ENCODE measurements at places on chromosomes 7 and 10.

DNA sequence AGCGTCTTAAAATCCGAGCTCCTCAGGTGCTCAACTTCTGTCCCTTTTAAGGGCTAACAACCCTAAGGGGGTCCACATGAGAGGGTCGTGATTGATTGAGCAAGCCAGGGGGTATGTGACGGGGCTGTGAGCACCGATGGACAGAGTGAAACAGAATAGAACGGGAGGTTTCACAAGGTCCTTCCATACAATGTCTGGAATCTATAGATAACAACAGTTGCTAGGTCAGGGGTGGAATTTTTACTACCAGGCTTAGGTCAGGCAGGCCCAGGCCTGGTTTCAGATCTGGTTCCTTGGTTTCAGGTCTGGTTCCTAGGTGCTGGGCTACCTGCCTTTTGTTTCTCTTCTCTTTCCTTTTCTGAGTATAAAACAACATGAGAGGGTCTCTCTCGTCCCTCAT is 80.9 kb downstream of the PTN start:
- no peak for DNase-seq

DNA sequence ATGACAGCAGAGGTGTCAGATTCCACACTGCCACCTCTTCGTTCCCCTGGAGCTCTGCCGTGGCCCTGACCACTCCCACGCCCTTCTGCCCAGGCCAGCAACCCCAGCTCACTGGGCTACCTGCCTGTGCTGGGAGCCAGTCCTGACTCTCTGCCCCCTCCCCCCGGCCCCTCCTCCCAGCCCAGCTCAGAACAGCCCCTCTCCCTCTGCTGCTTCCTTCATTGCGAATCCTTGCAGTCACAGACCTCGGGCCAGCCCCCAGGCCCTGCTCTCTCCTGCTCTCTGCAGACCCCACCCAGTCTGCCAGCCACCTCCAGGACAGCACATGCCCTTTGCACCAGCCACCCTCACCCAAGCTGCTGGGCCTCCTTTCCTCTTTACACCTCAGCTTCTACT is 60.4 kb downstream of the TCERG1L start:
- DNase-seq, result no peak

DNA sequence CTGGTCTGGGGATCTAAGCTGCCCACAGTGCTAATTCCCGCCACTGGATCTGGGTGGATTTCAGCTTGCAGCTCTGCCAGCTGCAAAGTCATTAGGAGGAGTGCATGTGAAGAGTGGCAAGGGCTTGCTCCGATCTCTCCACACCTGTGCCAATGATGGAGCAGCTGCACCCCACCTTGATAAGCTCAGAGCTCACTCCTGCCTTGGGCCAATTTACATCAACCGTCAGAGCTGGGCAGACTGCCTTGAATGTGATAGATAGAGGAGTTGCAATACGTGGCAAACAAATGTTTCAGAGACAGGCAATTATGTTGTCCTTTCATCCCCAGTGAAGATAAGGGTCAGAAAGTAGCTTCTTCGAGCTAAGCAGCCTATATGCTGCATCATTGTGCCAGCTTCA is 379.9 kb downstream of the SH2D4B start:
- DNase-seq, result no peak

GRCh38 chr10:4775808-4776207 is 50.2 kb upstream of the AKR1E2 start:
- no peak for DNase-seq

DNA sequence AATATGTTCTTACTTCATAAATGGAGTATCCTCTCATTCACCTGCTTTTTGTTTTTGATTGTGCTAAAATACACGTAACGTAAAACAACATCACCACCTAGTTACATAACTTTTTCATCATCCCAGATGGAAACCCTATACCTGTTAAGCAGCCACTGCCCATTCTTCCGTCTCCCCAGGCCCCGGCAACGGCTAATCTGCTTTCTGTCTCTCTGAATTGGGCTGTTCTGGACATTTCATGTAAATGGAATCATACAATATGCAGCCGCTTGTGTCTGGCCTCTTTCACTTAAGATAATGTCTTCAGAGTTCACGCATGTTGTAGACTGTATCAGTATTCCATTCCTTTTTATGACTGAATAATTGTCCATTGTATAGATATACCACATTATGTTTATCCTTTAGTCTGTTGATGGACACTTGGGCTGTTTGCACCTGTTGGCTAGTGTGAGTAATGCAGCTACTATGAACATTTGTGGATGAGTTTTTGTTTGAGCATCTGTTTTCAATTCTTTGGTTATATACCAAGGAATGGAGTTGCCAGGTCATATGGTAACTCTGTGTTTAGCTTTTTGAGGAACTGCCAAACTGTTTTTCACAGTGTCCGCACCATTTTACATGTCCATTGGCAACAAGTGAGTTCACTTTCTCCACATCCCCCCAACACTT is 14.1 kb upstream of the SUN1 start:
- DNase-seq, result no peak

DNA sequence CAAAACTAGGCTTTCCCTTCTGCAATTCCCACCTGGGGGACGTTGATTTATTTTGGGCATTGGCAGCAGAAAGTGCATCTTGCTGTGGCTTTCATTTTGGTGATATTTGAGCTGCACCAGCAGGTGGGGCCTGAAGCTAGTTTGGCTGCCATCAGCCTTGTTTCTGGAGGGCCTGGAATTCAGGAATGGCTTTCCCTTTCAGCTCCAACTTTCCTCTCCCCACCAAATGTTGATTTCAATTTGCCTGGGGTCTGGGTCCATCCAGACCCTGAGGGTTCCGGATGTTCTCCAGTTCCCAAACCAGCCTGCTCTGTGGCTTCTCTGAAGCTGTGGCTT is 640.4 kb downstream of the TYW1 start:
- no peak for DNase-seq

DNA sequence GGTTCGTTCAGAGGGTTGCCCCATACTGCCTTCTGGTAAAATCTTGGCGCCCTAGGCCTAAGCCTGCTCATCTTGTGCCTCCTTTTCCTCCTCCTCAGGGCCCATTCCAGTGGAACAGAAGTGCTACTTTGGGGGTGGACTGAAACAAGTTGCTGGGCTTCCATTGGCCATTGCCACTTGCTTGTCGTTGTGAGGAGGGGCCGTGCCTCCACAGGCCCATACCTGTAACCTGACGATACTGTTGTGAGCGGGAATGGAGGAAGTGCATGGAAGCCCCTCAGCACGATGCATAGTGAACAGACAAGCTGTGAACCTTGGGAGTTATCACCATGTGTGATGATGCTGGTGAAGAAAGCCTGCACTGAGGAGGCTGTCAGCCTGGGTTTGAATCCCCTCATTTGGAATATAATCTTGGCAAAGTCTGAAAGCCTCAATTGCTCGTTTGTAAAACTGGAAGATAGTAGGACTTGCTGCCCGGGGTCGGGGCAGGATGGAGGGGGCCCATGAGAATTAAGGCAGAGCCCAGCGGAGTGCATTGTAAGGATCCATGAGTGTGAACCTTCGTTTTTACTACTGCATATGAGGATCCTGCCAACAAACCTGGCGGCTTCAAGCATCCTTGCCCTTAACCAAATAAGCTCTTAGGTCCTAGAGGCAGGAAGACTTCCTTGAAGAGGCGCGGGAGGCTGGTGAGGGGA is 671 bp upstream of the PAPSS2 start:
- no peak for DNase-seq

DNA sequence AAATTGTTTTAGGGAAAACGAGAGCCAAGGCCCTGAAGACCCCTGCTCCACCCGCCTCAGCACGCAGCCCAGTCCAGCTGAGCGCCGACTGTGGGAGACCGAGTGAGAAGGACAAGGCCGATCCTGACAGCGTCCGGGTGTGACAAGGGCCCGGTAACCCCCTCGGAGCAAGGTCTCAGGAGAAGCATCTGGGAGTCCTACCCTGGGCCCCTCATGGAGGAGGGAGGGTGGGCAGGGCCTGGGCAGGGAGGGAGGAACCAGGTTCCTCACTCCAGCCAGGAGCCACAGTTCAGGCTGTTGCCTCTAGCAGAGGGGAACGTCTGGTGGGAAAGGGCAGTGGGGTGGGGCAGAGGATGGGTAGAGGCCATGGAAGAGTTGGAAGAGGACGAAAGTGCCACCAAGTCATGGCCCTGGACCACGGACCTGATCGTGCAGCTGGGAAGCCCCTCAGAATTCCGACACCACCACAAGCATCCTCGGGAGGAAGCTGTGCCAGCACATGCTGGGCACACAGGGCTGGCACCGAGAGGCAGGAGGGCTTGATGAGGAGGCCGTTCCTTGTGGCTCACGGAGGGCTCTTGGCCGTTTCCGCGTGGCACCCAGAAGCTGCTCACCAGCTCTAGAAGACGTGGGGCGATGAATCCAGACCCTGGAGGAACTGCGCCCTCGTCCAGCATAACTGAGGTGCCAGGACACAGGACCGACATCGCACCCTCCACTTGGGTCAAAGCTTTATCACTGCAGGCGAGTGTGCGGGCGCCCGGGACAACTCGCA is 2.2 kb upstream of the KNDC1 start:
- DNase-seq, result no peak

- DNase-seq, result no peak
Observed at GRCh38 chr10:113336549-113337130, 216.2 kb upstream of the HABP2 start.

DNA sequence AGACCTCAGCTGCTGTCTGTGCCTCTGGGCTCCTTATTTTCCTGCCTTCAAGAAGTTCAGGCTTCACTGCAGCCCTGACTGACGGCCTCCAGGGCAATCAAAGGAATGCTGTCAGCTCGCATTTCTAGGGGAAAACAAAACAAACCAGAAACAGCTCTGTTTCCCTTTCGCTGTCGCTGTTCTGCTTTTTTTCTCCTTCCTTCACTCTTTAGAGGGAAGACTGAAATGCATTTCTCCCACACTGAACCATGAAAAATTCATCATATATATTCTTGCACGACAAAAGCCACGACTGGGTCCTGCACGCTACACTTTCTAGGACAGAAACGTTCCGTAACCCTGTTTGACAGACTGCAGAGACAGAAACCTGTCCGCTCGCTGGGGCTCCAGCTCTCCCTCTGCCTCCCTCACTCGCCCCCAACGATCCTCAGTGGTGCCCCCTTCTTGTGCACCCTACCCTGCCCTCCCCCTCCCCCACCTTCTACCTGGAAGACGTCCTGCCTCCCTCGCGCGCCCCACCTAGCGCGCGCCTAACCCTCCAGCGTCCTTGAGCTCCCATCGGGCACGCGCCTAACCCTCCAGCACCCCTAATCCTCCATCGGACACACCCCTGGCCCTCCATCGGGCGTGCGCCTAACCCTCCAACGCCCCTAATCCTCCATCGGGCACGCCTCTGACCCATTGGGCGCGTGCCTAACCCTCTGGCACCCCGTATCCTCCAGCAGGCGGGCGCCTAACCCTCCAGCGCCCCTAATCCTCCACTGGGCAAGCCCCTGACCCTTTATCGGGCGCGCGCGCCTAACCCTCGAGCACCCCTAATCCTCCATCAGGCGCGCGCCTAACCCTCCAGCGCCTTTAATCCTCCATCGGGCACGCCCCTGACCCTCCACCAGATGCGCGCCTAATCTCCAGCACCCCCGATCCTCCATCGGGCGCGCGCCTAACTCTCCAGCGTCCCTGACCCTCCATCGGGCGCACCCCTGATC is 37.1 kb downstream of the SVOPL start:
- DNase-seq, result no peak

- DNase-seq, result no peak
Observed at GRCh38 chr7:30351286-30351685, 66.9 kb downstream of the ZNRF2 start.

DNA sequence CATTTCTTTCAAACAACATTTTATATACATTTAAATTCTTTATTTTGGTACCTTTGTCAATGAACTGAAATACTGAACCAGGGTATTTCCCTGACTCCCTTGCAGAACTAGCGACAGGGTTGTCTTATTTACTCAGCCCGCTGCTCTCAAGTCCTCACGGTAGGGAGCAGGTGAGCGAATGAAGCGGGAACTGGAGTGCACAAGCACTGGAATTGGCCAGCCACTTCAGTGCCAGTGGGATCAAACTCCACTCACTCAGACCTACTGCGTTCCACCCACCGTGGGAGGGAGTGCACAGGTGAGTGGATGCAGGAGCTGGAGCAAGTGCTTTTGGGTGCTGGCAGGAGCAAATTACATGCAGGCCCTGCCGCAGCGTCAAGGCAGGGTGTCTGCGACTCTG is 28.1 kb upstream of the NEUROD6 start:
- no peak for DNase-seq

Measured in tibial artery (tissue), 4 donors.